GM23248 (cell line): ENCODE measurements at places on chromosomes 5 and 9. TPM values are rescaled to one million over a fixed set of nuclear protein-coding genes. Genes with fewer than 3 reads are reported as not detected.

DNA sequence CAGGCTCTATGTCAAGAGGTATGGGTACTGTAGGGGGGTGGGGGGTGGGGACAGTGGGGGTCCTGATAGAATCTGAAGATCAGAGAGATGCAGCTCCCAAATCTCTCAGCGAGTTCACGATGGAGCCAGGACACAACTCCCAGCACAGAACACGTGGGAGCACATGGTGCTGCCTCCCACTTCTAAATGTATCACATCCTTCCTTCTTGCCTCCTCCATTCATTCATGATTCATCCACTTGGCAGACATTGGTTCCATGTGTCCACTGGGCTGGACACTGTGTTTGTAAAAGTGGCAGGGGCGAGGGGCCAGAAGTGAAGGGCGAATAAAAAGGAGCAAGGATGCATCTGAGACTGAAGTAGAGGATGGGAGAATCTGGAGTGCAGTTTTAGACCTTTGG lies 33.9 kb downstream of the SH3TC2 start:
- DNase-seq: peak; percentile 38

DNA sequence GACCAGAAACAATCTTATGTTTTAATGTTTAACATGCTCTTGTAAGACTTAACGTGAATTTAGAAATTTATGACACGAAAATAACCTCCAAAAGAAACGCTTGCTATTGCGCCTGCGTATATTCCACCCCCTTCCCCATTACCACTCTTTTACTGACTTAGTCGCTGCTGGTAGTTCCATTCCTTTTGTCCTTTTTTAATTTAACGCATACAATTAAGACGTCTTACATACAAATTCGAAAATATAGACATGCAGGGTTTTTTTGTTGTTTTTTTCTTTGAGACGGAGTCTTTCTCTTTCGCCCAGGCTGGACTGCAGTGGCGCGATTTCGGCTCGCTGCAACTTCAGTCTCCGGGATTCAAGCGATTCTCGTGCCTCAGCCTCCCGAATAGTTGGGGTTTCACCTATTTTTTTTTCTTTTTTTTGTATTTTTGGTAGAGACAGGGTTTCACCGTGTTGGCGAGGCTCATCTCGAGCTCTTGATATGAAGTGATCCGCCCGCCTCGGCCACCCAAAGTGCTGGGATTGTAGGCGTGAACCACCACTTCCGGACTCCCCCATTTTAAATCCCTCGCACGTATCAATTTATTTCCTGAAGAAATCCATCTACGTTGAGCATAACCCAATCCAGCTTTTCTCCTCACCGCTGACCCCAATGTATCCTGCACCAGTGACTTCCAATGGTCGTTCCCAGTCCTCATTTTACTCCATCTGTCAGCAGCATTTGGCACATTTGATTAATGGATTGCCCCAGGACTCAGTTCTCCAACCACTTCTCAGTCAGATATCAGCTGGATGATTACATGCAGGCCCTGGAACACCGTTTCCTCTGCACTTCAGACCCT lies 684 bp upstream of the MED7 start:
- DNase-seq: peak; percentile 75

TNIP1 gene
- 43.1 and 43.2 TPM in 2 replicates for polyA plus RNA-seq

DNA sequence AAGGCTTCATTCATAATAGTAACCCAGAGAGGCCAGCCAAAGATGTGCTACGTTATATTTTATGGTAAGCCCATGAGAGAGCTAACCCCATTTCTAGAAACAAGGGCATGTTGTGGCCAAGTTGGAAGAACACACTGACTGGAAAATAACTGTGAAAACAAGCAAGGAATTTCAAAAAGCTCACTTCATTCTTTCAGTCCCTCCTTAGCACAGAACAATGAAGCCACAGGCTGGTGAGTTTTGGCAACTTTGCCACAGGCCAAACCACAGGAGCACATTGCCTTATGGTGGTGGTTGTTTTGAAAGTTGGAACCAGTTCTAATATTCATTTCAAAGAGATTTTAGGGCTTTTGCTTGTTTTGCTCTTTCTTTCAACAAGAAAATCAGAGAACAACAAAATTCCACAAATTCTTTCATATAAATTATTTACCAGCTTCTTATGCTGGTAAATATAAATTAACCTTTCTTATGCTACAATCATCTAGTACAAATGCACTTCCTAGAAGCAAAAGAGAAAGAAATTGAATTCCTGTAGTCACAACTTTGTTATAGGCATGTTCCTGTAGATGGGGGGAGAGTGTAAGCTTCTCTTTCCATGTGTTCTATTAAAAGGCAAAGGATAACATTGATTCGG lies 225.4 kb upstream of the RFX3 start:
- peak; percentile 65 for DNase-seq

JAK2 gene
- 4.1 and 5.0 TPM in 2 replicates for polyA plus RNA-seq

CKS2 gene
- polyA plus RNA-seq: 146 and 152 TPM in 2 replicates

DNA sequence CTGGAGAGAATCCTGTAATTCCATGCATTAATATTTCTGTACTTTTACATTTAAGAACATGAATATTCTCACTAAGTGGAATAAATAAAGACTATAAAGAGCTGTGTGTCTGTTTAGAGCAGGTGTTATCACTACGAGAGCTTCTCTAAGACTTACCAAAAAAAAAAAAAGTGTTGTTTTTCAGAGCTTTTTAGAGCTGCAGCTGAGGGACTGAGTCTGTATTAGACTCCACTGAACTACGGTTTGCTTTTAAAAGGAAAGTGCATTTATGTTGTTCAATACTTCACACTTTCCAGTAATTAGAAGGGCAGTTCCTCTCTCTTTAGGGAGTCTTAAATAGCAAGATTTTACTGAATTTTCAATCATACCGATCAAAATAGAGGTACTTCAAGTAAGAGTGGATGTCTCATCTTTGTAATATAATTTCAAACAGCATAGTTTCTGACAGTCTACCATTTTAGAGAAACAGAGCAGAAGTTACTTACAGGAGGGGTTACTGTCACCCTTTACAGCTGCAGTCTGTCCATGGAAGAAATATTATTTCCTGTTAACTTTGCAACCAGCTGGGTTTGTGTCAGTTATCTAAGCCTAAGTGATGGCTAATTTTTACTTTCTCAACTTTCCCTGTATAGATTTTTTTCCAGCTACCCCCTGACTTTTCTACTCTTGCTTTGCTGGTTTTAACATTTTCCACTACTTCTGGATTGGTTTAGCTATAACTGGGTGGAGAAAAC lies 2.4 kb downstream of the SYK start:
- no peak for DNase-seq

GARIN3 gene
- not detected in 2 replicates for polyA plus RNA-seq

GRCh38 chr5:146079695-146080373 lies 25.5 kb downstream of the PLAC8L1 start:
- DNase-seq: peak; percentile 57

DNA sequence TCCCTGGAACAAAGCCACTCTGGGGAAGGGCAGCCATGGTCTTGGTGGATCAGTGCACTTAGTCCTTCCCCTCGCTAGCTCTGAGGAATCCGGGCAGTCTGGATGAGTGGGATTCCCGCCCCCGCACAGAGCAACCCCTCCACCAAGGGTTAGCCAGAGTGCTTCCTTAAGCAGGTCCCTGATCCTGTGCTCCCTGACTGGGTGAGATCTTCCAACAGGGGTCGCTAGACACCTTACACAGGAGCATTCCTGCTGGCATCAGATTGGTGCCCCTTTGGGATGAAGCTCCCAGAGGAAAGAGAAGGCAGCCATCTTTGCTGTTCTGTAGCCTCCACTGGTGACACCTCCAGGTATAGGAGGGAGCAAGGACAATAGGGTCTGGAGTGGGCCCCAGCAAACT lies 228.8 kb downstream of the AP3B1 start:
- no peak for DNase-seq

TMEM252 gene
- polyA plus RNA-seq: not detected in 2 replicates

DNA sequence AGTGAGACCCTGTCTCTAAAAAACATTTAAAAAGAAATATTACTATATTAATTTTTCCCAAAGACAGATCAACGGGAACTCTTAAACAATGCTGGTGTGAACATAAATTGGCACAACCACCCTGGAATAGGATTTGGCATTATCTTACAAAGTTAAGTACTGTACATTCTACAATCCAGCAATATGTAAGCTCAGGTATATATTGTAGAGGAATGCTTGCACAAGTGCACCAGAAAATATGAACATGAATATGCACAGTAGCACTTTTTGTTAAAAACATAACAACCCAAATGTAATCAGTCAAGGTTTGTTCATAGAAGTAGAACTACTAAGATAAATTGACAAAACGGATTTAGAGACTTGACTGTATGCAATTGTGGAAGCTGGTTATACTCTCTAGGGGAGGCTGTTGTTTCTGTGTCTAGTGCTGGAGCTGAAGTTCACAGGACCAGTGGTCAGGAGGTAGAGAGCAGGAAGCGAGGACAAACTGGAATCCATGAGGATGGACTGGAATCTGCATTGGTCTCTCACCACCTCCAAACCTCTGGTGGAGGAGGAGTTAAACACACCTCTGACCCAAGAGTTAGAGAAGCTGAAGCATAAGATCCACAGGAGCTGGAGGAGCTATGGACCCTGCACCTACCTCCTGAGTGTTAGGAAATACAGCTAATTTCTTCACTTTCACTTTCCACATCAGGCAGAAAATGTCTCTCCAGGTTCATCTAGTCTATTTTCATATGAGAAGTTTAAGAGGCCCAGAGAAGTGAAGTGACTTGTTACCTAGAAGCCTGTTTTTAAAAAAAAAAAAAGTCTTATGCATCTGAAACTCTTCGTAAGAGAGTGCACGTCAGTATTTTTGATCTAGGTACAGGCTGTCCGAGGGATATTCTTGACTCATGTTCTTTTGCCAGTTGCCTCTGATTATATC lies 20.3 kb upstream of the RIC1 start:
- DNase-seq: peak; percentile 40

WDR36 gene
- polyA plus RNA-seq: 17.1 and 17.4 TPM in 2 replicates

TXNDC8 gene
- not detected in 2 replicates for polyA plus RNA-seq

GMCL2 gene
- polyA plus RNA-seq: not detected in 2 replicates

DNA sequence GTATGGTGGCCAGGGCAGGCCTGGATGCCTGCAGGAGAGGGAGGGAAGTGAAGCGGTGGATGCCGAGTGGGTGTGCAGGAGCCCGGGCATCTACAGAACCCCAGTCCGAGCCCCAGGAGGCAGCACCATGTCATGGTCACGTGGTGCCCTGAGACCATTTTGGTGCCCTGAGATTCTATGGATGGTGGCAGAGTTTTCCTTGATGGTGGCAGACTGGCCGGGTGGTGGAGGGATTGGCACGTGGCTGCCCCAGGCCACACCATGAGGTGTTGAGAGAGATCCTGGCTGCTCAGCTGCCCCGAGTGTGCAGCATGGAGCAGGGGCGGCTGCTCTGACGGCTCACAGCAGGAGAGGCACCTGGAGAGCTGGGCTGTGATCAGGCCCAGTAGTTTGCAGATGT lies 52.3 kb downstream of the SYK start:
- no peak for DNase-seq

DNA sequence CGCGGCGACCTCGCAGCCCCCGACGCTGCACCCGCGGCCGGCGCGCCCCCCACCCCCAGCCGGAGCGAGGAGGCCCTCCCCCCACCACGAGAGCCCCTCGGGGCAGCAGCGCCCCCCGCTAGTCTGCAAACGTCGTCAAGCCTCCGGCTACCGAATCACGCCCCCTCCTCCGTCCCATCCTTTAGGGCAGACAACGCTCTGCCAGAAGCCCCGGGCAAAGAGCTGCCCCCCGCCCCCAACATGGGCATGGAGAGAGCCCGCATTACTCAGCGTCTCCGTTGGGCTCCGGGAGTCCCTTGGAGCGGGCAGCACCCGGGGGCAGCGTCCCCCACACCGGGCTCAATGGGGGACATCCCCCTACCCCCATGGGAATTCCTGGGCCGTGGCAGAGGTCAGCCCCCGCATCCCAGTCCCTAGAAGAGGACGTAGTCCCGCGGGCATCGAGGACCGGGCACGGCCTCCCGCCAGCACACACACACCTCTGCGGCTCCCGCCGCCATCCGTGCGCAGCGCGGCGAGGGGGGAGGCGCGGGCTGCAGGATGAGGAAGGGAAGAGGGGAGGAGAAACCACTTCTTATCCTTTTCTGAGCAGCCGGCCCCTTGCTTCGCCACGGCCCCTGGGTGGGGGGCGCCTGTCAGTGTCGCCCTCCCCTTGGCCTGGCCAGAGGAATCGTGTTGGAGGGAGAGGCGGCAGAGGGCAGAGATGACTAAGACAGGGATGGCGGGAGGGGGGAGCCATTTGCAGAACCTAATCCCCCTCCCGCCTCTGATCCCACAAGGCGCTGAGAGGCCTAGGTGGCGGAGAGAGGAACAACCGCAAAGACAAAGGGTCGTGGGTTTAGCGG lies 750 bp downstream of the DNM1 start:
- DNase-seq: peak; percentile 71

DNA sequence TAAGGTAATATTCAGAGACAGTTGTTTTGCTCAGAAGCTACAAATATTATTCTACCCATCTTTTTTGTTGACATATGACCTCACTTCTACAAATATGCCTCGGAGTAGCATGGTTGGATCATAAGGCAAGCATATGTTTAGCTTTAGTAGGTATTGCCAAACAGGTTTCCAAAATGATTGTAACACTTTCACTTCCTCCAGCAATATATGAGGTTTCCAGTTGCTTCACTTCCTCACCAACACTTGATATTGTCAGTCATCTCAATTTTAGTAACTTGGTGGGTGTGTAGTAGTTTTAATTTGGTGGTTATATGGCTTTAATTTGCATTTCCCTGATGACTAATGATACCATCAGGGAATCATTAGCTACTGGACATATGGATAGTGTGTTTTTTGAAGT lies 46.7 kb downstream of the TNFSF8 start:
- DNase-seq: no peak

DNA sequence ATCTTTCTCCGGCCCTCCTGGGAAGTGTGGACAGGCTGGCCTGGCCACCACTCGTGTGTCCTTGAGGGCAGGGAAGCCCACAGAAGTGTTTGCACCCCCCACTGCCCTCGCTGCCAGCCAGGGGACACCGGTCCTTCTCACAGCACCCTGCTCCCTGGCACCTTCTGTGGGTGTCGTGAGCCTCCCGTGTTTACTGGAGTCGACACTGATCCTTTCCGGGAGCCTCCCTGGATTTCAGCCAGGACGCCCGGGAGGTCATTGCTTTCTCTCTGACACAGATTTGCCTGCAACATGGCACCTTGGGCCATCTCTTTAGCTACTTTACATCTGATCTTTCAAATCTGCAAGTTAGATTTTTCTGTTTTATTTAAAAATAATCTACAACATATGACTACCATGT lies 120.4 kb upstream of the CACNA1B start:
- DNase-seq: no peak

NRARP gene
- polyA plus RNA-seq: not detected in 2 replicates

UGCG gene
- polyA plus RNA-seq: 73.1 and 73.6 TPM in 2 replicates

DNA sequence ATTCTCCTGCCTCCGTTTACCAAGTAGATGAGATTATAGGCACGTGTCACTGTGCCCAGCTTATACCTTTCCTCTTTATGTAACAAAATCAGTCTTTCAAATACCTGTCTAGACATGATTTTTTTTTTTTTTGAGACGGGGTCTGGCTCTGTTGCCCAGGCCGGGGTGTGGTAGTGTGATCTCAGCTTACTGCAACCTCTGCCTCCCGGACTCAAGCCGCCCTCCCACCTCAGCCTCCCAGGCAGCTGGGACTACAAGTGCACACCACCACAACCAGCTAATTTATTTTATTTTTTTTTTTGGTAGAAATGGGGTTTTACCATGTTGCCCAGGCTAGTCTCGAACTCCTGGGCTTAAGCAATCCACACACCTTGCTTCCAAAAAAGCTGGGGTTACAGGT lies 13.2 kb downstream of the NADK2 start:
- no peak for DNase-seq

PCDHGB3 gene
- polyA plus RNA-seq: 0.95 and 1.2 TPM in 2 replicates

GRCh38 chr5:92944903-92945604 lies 636.0 kb downstream of the NR2F1-AS1 start:
- peak; percentile 38 for DNase-seq

- DNase-seq: peak; percentile 66
Observed at GRCh38 chr5:54883374-54884194, 101.8 kb downstream of the ESM1 start.

SLC34A3 gene
- not detected in 2 replicates for polyA plus RNA-seq

- peak; percentile 76 for DNase-seq
Observed at GRCh38 chr9:37902796-37903646, 906 bp downstream of the SLC25A51 start.
